ENCODE measurements at places on chromosomes 13 and 19.

GRCh38 chr13:50167224-50167947 is 152.1 kb downstream of the KCNRG start:
- DNase-seq = no peak

DNA sequence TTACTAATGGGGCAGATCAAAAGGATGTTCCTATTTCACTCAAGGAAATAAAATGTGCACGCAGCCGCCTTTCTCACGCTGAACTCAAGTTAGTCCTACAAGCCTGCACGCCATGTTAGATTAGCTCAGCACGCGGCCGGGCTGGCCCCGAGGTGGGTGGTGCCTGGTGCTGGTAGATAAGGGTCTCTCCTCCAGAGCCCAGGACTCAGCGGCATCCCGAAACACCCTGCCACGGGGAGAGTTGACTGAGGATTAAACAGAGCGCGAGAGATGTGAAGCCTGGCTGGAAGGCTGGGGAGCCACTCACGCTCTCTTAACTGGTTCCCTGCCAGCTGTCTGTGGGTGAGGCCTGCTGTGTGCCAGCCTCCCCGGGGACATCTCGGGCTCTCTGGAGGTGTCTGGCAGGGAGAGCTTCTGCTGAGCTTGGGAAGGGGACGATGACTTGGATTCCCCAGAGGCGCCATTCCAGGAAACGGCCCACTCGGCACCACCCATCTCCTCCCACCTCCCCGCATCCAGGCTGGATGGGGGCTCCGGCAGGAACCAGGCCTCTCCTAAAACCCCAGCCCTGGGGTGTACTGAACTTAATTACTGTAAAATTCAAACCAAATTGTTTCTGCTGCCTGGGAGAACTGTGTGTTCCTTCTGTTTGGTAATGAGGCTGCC is 122.2 kb downstream of the KDM4B start:
- DNase-seq = no peak

DNA sequence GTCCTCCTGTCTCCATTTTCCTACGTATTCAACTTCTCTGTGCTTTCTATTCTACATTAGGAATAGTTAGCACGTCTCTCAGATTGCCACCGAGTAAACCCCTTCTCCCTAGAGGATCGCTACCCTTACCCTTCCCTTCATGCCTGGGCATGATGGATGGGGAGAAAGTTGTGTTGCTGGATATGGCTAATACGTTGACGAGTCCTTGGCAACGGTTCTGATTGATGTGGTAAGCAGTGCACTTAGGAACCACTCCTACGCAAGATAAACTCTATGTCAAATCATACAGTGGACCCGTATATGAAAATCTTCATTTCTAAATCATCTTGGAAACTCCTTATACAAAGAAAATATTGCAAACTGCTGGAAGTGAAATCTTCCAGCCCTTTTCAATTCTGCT is 224.5 kb downstream of the EFNB2 start:
- no peak for DNase-seq

GRCh38 chr13:69872321-69873047 is 235.1 kb upstream of the ATXN8OS start:
- DNase-seq = no peak

GRCh38 chr13:37954191-37954590 is 84.6 kb upstream of the TRPC4 start:
- no peak for DNase-seq

DNA sequence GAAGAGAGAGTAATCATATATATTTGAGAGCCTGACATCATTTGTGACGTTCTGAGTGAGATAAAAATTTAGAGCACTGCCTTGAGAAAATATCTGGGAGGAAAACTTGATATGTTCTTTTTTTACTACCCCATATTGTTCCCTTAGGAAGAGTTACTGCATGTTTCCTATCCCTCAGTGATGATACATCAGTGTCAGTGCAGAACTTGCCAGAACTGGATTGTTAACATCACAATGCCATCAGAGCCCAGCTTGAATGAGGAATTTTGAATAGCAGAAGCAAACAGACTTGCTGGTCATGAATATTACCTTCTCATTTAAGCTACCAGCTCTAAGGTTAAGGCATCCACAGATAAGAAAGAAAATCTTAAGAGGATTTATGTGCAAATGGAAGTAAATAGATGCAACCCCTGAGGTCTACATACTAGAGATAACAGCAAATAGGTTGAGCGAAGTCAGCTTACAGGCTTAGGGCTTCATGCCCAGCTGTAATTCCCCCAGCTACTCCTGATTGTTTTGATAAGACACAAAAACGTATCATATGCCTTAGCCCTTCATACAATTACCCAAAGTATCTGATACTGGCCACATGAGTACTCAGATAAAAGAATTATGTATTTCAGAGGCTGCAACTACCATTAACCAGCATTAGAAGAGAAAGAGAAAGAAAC is 313.7 kb upstream of the ATXN8OS start:
- DNase-seq = no peak

- no peak for DNase-seq
Measured at GRCh38 chr19:3653865-3654513, 27.4 kb upstream of the CACTIN start.

All from stimulated activated CD8-positive, alpha-beta memory T cell treated with anti-CD3 and anti-CD28 coated beads, Interleukin-15, amount 100 ng/mL, for 24 hours (primary cell).